ENCODE measurements at places on chromosomes 4 and X. TPM values are rescaled to one million over a fixed set of nuclear protein-coding genes. Genes with fewer than 3 reads are reported as not detected.

DNA sequence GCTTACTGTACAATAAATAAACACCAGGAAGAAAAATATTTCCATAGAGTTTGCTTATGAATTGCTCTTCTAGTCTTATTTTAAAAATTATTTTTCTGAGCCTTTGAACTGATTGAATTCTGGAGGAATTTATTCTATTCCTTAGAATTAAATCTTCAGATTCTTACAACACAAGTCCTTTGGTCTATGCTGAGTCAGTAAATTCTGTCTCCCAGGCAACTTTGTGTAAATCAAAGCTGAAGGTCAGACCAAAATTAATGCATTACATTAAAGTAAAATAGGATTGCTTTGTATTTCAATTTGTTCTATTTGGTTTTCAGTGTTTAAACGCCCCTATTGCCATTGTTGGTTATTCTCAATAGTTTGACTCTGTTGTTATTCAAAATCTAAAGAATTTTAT, 26.8 kb upstream of the STPG2 start:
- H3K4me1 ChIP-seq: peaks cover 4% of the 10 kb centered on the region
- no peak for DNase-seq
- H3K4me3 ChIP-seq: no peak overlapping the region
- H3K27me3 ChIP-seq: no peaks in the 10 kb centered on the region
- no peaks in the 10 kb centered on the region for H3K36me3 ChIP-seq

DNA sequence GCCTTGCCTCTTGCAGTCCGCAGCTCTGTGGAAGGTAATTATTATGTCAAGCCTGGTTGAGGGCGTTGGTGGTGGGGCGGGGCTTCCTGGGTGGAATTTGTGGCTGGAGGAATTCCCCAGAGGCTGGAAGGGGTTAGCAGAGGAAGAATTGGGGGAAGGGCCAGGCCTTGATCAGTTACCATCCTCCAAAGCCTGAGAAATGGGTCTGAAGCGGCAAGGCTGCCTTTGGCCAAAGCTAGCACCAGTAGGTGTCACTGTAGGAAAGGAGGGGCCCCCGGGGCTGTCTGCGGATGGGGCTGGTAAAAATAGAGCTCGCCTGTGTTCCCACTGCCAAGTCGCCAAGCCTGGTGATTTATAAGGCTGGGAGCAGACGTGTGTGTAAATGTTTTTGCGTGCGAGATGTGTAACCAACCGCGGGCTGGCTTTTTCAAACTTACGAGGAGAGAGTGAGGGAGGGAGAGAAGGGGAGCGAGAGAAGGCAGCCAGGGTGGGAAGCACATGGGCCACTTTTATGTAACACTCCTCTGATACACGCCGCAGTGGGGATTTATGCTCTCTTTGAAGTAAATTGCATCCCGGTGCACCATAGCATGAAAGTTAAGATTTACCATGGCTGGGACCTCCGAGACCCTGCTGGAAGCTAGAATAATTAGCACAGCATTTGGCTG, 367.0 kb downstream of the BCOR start:
- H3K4me1 ChIP-seq: peaks cover 3% of the 10 kb centered on the region
- DNase-seq: peak; percentile 42
- H3K4me3 ChIP-seq: peak overlapping the region; percentile 46
- peak overlapping the region; percentile 54 for H3K27ac ChIP-seq

The F11 gene
- not detected for total RNA-seq

- no peaks in the 10 kb centered on the region for H3K27me3 ChIP-seq
- H3K4me3 ChIP-seq: no peak overlapping the region
- no peak overlapping the region for H3K27ac ChIP-seq
- DNase-seq: no peak
- H3K36me3 ChIP-seq: peaks cover 20% of the 10 kb centered on the region
- H3K4me1 ChIP-seq: peaks cover 23% of the 10 kb centered on the region
Observed at GRCh38 chr4:143555676-143556075, 42.2 kb downstream of the SMARCA5 start.

DNA sequence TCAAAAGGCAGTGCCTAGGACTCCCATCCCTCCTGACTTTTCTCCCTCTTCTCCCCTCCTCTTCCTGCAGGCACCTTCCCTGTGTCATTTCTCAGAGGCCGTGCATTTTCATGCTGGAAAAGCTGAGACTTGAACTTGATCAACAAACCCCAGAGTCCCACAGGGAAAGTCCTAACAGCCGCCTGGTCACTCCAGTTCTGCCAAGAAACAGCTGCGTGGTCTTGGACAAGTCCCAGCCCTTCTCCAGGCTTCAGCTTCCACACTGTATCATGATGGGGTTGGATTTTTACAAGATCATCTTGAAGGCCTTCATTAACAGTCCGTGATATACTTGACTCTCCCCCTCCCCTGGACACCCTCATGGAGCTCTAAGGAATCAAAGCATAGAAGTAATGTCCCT, 366.0 kb downstream of the BCOR start:
- no peaks in the 10 kb centered on the region for H3K36me3 ChIP-seq
- H3K27ac ChIP-seq: no peak overlapping the region
- DNase-seq: no peak
- H3K4me3 ChIP-seq: no peak overlapping the region
- H3K4me1 ChIP-seq: peaks cover 3% of the 10 kb centered on the region

The NPY2R gene
- not detected for total RNA-seq

GRCh38 chrX:125340490-125340889, 20.8 kb downstream of the TEX13C start:
- DNase-seq: no peak
- no peaks in the 10 kb centered on the region for H3K4me1 ChIP-seq
- H3K27me3 ChIP-seq: peaks cover 2% of the 10 kb centered on the region
- H3K27ac ChIP-seq: no peak overlapping the region
- no peaks in the 10 kb centered on the region for H3K36me3 ChIP-seq

DNA sequence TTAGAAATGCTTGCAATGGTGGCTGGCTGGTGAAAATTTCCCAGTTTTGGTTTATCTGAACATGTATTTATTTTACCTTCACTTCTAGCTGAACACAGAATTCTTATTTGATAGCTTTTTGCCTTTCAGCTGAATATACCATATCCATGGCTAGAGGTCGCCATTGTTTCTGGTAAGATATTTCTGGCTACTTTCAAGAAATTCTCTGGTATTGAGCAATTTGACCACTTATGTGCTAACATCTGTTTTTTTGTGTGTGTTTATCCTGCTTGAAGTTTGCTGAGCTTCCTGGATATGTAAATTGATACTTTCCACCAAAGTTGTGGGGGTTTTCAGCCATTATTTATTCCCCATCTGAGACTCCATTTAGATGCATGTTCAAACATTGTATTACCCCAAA, 75.4 kb downstream of the FBXW7 start:
- H3K27ac ChIP-seq: peak overlapping the region; percentile 54
- peaks cover 11% of the 10 kb centered on the region for H3K36me3 ChIP-seq
- H3K4me3 ChIP-seq: peak overlapping the region; percentile 2
- no peaks in the 10 kb centered on the region for H3K27me3 ChIP-seq

- H3K27me3 ChIP-seq: no peaks in the 10 kb centered on the region
- peaks cover 28% of the 10 kb centered on the region for H3K36me3 ChIP-seq
- peak overlapping the region; percentile 28 for H3K27ac ChIP-seq
- peak overlapping the region; percentile 34 for H3K4me3 ChIP-seq
- H3K4me1 ChIP-seq: peaks cover 39% of the 10 kb centered on the region
- DNase-seq: no peak
Observed at GRCh38 chr4:98448908-98449307, 187.7 kb downstream of the RAP1GDS1 start.

DNA sequence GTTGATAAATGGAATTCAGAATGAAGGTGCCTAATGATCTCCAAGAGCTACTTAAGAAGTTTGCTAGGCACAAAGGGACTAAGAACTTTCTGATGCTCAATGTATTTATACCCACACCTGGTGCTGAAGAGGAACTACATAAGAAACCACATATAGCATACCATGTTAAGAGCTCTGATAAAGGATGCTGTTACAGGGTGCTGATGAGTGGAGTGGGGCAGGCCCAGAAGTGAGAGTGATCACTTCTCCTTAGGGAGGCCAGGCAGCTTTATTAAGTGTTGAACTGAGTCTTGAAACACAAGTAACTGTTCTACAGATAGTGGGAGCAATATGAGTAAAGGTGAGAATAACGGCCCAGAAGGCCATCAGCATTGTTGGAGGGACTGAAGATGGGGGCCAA, 68.3 kb upstream of the CHRDL1 start:
- no peaks in the 10 kb centered on the region for H3K27me3 ChIP-seq
- no peak for DNase-seq
- no peaks in the 10 kb centered on the region for H3K4me1 ChIP-seq
- H3K27ac ChIP-seq: no peak overlapping the region
- no peak overlapping the region for H3K4me3 ChIP-seq
- no peaks in the 10 kb centered on the region for H3K36me3 ChIP-seq

DNA sequence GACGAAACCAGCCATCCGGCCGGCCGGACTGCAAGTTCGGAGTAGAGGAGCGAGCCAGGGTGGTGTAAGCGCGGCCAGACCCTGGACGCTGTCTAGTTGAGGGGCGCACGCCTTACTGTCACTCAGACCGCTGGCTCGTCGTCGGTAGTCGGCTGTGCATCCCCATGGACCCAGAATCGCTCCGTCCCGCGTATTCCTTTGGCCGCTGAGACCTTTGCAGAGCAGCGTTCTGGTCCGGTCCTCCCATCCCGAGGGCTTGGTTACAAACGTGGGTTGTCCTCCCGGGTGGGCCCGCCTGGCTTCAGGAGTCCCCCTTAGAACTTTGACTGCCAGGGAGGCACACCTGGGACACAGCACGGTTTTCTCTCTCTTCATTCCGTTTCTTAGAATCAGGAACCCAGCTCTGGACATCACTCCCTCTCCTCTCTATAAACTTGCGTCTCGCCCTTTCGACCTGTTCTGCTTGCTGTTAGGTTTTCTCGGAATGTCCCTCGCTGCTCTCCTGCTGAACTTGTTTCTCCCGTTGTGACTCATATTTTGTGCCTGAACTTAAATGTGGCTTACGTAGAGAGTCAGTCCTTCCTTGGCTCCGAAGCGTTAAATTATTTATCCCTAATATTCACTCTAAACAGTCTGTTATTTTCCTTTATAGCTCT, 672 bp downstream of the PGM2 start:
- no peak for DNase-seq
- H3K4me3 ChIP-seq: peak overlapping the region; percentile 95
- H3K36me3 ChIP-seq: peaks cover 28% of the 10 kb centered on the region
- peak overlapping the region; percentile 91 for H3K27ac ChIP-seq

- peaks cover 76% of the 10 kb centered on the region for H3K4me1 ChIP-seq
- no peaks in the 10 kb centered on the region for H3K27me3 ChIP-seq
- no peak overlapping the region for H3K27ac ChIP-seq
- H3K36me3 ChIP-seq: peaks cover 21% of the 10 kb centered on the region
- DNase-seq: no peak
Observed at GRCh38 chrX:154727871-154728270, 23.0 kb downstream of the GAB3 start.

DNA sequence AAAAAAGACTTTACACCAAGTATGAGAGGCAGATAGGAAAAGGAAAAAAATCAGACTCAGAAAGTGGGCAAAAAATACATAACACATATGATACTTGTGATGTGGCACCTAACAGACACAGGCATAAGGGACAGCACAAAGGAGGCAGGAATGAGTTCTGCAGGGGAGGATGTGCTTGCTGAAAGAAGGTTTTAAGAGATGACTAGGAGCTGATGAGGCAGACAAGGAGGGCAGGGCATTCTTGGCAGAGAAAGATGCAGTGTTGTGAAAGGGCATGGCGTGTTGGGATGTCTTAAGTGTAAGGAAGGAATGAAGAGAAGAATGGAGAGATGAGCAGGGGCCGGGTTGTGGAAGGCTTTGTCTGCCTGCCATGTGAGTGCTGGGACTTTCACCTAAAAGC, 49.7 kb upstream of the TMEM154 start:
- no peak overlapping the region for H3K4me3 ChIP-seq
- no peaks in the 10 kb centered on the region for H3K27me3 ChIP-seq
- no peak for DNase-seq
- no peaks in the 10 kb centered on the region for H3K36me3 ChIP-seq

DNA sequence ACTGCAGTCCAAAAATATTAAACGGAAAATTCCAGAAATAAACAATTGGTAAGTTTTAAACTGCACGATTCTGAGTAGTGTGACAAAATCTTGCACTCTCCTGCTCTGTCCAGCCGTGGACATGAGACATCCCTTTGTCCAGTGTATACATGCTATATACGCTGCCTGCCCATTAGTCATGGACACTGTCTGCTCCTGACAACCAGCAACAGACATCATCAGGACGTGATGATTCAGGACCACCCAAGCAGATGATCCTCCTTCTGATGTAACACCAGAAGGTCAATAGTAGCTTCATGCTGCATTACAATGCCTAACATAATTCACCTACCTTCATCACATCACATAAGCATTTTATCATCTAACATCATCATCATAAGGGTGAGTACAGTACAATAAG, 36.3 kb downstream of the ATRX start:
- H3K36me3 ChIP-seq: peaks cover 15% of the 10 kb centered on the region
- no peak for DNase-seq
- H3K4me3 ChIP-seq: no peak overlapping the region

DNA sequence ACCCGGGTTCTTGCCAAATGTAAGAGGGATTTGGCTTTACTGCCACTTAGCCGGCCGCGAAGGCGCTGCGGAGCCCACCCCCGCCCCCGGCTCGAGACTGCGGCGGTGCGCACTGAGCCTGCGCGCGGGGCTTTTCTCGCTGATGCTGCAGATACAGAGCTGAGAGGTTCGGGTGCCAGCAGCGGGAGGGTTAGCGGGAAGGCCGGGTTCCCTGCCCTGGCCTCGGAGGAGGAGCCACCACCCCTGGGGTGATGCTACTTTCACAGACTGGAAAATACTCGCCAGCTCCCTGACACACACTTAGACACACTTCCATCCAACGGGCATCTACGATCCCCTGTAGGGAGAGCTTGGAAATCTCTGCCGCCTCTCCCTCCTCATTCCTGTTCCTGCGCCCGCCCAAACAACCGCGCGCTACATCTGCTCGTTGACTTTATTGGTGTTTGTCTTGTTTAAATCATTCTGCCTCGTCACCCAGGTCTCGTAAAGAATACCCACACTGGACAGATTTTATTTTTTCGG, 2.1 kb upstream of the PCDH7 start:
- peaks cover 5% of the 10 kb centered on the region for H3K36me3 ChIP-seq
- peaks cover 41% of the 10 kb centered on the region for H3K27me3 ChIP-seq
- peaks cover 20% of the 10 kb centered on the region for H3K4me1 ChIP-seq
- no peak overlapping the region for H3K4me3 ChIP-seq

GRCh38 chrX:18886344-18887161, 97.4 kb downstream of the PHKA2 start:
- no peaks in the 10 kb centered on the region for H3K36me3 ChIP-seq
- peak overlapping the region; percentile 87 for H3K4me3 ChIP-seq
- peak overlapping the region; percentile 89 for H3K27ac ChIP-seq
- peak; percentile 62 for DNase-seq

DNA sequence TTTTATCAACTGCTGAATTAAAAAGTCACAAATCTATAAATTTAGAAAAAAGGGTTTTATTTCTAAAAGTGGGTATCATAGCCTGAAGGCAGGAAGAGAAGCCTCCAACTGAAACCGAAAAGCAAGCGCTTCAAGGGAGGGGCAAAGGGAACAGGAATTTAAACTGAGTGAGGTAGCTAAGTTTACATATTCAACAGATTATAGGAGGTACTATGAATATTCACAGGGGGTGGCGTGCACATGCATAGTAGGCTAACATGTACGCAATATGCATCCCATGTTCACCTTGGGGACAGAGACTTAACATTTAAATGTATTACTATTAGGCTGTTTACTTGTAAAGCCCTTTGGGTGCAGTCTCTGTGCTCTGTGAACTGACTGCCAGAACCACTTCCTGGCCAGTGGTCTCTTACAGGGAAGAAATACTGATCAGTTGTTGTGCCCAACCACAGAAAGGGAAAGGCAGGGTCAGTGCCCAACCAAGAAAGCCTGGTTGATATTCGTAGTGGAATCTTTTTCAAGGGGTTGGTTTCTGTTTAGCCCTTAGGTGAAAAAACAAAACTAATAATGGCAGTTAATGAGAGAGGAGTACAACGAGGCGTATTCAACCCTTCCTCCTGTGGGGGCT, 168.7 kb upstream of the GALNTL6 start:
- DNase-seq: no peak
- H3K36me3 ChIP-seq: peaks cover 1% of the 10 kb centered on the region
- H3K4me3 ChIP-seq: peak overlapping the region; percentile 14
- H3K4me1 ChIP-seq: peaks cover 10% of the 10 kb centered on the region

Data from activated naive CD8-positive, alpha-beta T cell treated with anti-CD3 and anti-CD28 coated beads, Interleukin-2, amount 10 ng/mL, durations not matched to agents 7 days and 5 days (primary cell).